ENCODE measurements at places on chromosomes 5 and 9.

DNA sequence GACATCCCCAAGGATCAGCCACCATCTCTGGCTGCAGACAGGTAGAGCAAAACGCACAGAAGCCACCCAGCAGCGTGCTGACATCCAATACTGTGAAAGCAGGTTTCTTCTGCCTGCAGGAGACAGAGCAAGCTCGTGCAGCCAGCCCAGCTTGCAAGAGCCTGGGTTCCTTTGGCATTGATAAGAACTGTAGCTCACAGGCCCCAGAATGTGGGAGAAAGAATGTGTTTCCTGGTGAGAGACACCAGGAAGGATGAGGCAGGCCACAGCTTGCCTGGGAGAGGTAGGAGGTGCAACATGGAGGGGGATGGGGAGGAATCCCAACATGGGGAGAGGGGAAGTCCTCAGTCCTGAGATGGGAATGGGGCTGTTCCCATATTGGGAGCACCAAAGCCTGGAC is 34.0 kb upstream of the ARAP3 start:
- no peak for DNase-seq

DNA sequence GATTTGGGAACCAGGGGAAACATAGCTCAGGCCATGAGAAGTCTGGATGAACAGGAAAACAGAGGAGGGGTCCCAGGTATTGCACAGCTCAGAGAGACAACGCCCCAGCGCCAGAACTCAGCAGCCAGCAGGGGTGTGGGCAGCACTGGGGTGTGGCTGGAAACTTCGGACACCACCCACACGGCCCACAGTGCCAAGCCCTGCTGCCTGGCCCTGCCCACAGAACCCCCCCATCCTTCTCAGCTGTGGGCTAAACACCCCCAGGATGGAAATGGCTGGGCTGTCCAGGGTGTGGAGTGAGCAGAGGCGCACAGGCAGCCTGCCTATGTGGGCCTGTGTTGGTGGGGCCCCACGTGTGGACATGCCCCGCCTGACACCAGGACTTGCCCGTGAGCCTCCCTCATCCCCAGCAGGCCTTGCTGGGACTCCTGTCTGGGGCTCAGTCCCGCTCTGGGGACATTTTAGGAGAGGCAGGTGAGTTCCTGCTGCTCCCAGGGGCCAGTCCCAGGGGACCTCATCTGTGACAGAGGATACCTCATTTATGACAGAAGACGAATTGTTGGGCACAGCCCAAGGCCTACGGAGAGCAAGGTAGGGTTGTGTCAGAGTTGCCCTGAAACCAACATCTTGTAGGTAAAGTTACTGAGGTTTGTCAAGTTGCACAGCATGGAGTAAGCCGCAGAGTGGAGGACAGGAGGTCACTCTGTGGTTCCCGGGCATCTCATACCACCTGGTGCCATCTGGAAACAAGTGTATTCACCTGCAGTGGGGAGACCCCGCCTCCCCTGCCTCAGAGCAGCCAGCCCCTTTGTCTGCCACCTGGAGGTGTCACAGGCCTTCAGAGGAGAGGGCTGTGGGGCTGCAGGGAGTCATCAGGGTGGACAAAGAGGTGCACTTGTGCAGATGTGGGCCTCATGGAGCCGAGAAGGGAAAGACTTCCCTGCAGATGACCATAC is 183.2 kb downstream of the AUH start:
- no peak for DNase-seq

DNA sequence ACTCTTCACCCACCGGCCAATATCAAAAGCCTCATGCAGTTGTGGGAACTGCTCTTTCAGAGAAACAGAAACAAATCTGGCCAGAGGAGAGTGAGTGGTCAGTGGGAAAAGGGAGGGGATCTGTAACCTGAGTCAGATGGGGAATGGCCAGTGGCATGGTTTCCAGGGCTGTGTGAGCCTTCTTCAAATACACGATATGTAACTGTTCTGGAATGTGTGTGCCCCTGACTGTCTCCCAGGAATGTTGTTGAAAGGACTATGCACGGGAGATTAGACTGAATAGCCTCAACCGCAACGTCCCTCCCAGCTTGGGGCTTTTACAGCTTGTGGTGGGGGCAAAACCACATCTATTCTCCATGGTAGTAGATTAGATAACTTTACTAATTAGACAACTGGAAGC is 60.8 kb downstream of the SH3TC2 start:
- no peak for DNase-seq

GRCh38 chr9:34701769-34702736 is 7.9 kb downstream of the CCL21 start:
- DNase-seq = peak; percentile 72

GRCh38 chr9:134380542-134381271 is 54.5 kb downstream of the RXRA start:
- DNase-seq = no peak

GRCh38 chr5:173835661-173836060 is 52.5 kb upstream of the CPEB4 start:
- DNase-seq = no peak

GRCh38 chr5:22719842-22720241 is 133.3 kb downstream of the CDH12 start:
- DNase-seq = no peak

DNA sequence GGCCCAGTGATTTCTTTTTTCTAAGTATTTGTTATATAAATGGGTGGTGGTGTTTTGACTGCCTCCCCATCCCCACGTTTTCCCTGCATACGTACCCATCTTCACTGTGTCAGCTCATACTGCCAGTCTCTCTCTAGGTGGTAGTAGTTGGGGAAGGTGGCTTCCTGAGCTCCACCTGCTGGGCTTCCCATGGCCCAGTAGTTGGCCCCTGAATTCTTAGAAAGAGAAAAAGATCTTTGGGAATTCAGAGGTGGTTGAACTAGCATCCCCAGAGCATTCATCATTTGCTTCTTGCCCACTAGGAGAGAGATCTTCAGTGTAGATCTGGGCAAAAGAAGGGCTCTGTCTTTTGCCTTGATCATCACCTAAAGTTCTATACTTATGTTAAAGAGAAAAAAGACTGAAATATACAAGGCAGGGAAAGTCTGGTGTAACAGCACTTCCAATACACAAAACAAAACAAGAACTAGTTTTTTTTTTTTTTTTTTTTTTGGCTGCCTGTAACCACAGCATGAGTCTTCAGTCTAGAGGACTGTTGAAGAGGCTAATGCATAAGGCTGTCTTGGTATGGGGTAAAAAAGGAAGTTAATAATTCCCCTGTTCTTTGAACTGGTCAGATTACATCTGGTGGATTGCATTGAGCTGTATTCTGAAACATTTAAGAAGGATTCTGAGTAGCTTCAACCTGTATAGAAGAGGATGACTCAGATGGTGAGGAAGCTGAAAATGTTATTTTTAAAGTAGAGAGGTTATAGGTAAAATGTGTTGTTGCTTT is 128.7 kb downstream of the ATG10 start:
- no peak for DNase-seq

GRCh38 chr5:6222121-6222520 is 156.2 kb downstream of the MED10 start:
- no peak for DNase-seq

GRCh38 chr5:140827704-140828361 is at the start of gene PCDHA6:
Gene PCDHA6, plus strand, starts transcription at chr5:140827960. Its CDS starts 132 bp downstream, at chr5:140828092.
- DNase-seq = no peak

- DNase-seq = no peak
These were observed 42.4 kb upstream of the LRRC70 start for GRCh38 chr5:62536232-62536631.

DNA sequence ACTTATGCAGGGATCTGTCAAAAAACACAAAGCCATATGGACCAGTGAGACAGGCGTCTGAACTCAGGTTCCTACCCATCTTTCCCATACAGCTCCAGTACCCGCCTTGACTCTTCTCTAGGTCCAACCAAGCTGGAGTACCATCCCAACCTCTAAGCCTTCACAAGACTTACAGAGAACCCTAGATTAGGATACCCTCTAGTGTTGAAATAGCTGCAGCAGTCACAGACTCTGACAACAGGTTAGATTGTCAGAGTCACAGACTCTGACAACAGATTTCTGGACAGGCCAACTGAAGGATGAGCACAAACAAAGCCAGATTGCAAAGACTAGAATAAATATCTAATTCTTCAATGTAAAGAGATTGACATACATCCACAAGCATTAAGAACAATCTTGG is 266.1 kb downstream of the GRIA1 start:
- no peak for DNase-seq

- no peak for DNase-seq
These were observed 27.4 kb upstream of the WHRN start for GRCh38 chr9:114532561-114533237.

Data from right lung (tissue), 10 donors.